Esophagus squamous epithelium (tissue), 5 donors: ENCODE measurements at places on chromosomes 12 and 14. TPM values are rescaled to one million over a fixed set of nuclear protein-coding genes. Genes with fewer than 3 reads are reported as not detected.

TC2N gene
- 44.8 TPM for total RNA-seq

RNASE1 gene
- 12.0 TPM for total RNA-seq

NGB gene
- total RNA-seq, result not detected

ANO4 gene
- total RNA-seq, result 0.09 TPM

TEX52 gene
- total RNA-seq, result not detected
